ENCODE measurements at places on chromosomes 3 and 15.

DNA sequence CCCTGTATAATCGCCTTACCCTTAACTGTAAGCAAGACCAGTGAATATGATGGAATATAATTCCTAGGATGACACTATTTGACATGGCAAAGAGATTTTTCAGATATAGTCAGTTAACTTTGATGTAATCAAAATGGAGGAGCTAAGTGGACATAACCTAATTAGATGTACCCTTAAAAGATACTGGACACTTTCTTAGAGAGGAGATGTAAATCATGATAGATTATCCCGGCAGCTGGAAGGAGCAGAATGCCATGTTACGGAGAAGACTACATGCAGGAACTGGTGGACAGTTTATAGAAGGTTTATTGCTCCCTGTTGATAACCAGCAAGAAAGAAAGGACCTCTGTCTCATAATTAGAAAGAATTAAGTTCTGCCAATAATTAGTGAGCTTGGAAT lies 1142.9 kb downstream of the SI start:
- no peak for DNase-seq

GRCh38 chr3:142633073-142633472 lies 36.9 kb downstream of the PLS1 start:
- no peak for DNase-seq

- no peak for DNase-seq
These were observed 262.7 kb upstream of the CTDSPL start for GRCh38 chr3:37598808-37599581.

GRCh38 chr3:146124126-146124801 lies 36.7 kb downstream of the PLOD2 start:
- no peak for DNase-seq

- DNase-seq, result no peak
These were observed 28.7 kb upstream of the COL6A6 start for GRCh38 chr3:130488288-130488687.

GRCh38 chr3:72272356-72272755 lies 487.4 kb upstream of the PROK2 start:
- DNase-seq, result no peak

- DNase-seq, result no peak
These were observed 3.1 kb downstream of the PARP3 start for GRCh38 chr3:51945031-51945840.

DNA sequence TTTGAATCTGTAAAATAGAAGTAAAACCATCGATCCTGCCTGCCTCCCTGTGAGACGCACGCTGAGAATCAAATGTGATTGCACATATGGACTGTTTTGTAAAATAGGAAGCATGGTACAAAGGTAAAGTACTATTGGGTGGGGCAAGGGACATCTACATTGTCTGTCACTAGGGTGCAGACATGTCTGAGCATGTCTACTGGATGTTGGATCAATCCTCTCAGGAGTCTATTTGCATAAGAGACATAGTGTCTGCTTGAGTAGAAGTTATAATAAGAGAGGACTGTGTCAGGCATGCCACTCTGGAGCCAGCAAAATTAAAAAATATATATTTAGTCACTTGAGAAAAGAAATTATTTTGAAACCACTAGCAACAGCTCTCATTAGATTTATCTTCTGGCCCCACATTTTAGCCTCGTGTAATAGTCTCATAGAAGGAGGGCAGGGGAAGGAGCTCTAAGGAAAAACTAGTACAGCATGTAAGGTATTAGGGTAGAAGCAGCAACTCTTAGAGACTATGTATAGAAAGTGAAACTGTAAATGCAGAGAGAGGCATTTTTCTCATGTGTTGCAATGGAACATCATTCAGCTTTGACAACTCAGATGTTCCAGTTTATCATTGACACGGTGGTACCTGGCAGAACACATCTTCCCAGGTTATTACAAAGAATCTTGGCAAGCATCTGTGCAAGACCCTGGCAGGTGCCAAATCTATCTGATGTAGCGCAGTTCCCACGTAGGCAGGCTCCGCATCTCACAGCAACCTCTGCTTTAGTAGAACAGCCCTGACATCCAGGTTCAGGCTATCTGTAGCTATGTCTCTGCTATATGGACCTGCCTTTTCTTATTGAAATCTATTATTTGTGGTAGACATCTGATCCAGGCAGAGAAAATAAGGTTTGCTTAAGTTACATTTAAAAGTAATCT lies 85.2 kb upstream of the CHL1 start:
- no peak for DNase-seq

DNA sequence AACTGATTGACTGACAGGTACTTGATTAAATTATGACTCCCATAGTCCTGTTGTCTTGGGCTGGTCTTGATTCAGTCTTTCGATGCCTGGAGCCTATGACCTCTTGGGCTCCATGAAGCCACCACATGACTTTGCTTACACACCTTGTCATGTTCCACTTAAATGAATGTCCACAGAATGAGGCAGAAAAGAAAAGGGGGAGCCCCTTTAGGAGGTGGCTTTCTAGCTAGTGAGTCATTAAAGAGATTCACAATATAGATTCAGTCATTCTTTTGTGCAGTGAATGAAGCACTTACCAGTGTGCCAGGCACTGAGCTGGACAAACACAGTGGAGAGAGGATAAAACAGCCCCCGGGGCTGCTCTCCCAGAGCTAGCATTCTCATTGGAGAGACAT lies 17.1 kb downstream of the VIPR1 start:
- DNase-seq, result no peak

DNA sequence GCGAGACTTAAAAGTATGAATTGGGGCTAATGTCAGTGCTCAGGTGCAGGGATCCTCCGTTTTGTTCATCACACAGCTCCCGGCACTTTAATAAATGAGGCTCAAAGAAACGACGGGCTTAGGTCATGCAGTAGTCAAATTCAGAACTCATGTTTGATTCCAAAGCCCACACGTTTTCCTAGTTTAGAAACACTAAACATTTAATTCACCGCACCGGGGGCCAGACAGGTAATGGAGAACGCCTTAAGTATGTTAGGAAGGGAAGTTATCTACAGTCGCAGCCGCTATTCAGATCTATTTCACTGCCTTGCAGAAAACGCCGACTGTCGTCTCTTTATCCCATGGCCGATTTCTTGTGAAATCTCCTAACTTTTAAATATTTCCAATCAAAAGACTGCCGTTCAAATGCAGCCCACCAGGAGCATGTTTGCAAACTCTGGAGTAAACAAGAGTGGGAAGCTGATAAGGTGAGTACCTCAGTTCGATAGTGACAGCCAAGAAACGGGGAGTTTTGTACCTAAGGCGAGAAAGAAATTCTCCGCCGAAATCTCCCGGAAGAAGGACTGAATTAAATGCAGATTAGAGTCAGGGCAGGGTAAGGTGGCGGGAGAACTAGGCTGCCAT lies 569 bp downstream of the HIGD2B start:
- no peak for DNase-seq

GRCh38 chr3:171358881-171359198 lies 101.4 kb downstream of the TNIK start:
- DNase-seq, result no peak

- DNase-seq, result no peak
These were observed 370.4 kb upstream of the CDIN1 start for GRCh38 chr15:36208868-36209582.

- no peak for DNase-seq
These were observed 30.8 kb downstream of the MDFIC2 start for GRCh38 chr3:70281663-70282062.

DNA sequence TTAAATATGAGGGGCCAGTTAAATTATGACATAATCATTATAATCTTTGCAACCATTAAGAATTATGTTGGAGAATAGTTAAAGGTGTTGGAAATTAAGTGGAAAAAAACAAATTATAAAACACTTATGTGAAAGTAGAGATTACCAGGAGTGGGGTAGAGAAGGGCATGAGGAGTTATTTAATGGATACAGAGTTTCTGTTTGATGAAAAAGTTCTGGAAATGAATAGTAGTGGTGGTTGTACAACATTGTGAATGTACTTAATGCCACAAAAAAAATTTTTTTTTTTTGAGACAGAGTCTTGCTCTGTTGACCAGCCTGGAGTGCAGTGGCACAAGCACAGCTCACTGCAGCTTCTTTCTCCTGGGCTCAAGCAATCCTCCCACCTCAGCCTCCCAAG lies 25.1 kb upstream of the TNIK start:
- DNase-seq, result no peak

GRCh38 chr15:31499953-31500765 lies 173.5 kb downstream of the KLF13 start:
- DNase-seq, result no peak

GRCh38 chr3:112629425-112629824 lies 11.5 kb downstream of the CCDC80 start:
- DNase-seq, result no peak

GRCh38 chr3:45204136-45204535 lies 22.0 kb downstream of the TMEM158 start:
- no peak for DNase-seq

- DNase-seq, result no peak
These were observed 21.2 kb downstream of the ARL13B start for GRCh38 chr3:94001191-94001590.

DNA sequence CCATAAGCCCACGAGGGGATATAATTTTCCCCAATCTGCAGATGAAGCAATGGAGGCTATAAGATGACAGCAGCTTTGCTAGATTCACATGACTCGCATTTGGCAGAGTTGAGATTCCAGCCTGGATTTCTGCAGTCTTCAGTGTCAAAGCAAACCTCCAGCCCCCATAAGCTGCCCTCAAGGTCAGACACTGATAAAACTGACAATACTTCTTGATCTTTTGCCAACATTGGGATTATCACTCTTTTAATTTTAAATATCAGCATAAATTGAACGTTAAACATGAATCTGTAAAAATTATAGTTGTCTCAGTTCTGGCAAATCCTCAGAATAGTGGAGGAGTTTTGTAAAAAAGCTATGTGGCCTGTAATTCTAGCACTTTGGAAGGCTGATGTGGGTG lies 234.1 kb upstream of the TRIM42 start:
- no peak for DNase-seq

- DNase-seq, result no peak
These were observed 207.2 kb downstream of the ZBTB20 start for GRCh38 chr3:114939920-114940319.

DNA sequence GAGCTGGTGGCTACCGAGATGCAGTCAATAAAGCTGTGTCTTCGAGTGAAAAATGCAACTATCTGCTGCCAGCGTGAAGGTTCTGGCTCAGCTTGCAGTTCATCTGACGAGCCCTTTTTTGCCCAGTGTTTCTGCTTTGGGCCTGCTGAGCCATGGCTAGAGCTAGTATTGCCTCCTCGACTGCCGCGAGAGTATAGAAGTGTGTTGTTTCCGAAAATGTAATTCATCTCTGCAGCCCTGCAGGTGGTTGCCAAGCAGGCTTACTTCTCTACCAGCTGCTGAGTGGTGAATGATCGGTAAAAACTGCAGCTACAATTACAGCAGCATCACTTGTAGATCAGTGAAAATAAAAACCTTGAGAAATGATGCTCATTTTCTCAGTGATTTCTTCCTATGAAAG lies 114.8 kb downstream of the DLG1 start:
- DNase-seq, result no peak

DNA sequence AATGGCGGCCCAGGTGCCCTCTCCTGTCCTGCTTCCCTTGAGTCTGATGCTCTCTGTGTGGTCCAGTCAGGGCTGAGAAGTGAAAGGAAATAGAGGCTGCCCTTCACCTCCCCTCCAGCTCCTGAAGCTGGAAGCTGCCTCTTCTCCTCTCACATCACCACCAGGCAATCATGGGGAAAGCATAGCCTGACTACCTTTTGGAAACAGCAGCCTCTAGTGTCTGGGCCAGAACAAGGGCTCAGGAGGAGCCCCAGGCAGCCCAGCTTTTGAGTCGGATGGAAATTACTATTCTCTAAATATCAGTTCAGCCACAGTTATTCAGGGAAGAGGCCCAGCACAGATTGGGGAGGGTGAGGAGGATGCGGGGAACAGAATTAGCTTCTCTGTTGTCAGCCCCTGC lies 43.3 kb upstream of the CCDC174 start:
- no peak for DNase-seq

GRCh38 chr3:96860882-96861281 lies 46.5 kb downstream of the EPHA6 start:
- DNase-seq, result no peak

DNA sequence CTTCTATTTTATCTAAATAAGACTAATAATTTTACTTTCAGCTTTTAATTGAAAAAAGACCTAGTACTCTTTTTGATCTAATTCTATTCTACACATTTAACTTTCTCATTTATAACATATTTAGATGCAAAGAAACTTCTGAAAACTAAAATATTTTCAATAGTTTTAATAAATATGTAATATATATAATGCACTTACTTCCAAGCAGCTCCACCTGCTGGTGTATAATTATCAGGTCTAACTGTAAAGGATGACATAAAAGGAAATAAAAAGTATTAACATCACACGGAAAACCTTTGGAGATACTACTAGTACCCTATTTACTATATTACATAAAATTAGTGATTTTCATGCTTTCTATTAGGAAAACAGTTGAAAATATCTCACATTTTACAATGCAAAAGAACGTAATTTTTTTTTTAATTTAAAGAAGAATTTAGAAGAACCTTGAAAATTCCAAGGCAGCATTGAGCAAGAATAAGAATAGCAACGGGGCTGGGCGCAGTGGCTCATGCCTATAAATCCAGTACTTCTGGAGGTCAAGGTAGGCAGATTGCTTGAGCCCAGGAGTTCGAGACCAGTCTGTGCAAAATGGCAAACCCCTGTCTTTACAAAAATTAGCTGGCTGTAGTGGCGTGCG lies 10.2 kb downstream of the PLSCR5 start:
- no peak for DNase-seq

DNA sequence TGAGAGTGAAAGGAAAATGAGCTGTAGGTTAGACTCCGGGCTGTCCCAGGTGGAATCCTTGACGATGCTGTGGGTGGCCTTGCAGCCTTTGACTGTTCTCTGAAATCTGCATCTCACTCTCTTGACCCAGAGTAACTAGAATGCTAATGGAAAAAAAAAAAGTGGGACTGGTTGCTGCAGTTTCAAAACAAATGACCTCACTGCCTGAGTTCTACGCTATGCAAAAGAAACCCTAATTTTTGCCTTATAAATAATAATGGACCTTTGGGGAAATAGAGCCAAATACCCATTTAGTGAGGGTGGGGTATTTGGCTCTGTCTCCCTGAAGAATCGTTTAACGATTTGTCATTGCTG lies 309.7 kb upstream of the C2CD4B start:
- no peak for DNase-seq

DNA sequence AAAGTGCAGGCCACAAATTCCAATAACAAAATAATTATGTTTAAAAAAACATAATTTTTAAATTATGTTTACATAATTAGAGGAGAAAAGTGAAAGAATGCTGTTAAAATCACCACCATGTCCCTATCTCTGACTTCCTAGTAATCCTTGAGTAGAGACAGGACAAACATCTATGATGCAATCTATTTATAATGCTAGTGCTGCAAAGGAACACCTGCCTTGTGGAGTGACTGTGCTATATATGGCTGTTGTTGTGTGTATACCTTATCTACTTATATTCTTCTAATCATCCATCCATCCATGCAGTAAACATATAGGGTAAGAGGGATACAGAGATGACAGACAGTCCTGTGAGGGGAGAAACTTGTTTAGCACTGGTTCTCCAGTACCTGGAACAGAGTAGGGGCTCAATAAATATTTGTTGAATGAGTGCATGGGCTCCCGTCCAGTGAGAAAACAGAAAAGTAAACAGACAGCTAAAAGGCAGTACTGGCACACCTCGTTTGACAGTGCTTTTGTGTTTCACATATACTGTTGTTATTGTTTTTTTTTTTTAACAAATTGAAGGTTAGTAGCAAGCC lies 229.3 kb upstream of the UBE2E1 start:
- DNase-seq, result no peak
